Left ventricle myocardium inferior (tissue), 1 donor: ENCODE measurements at places on chromosomes 16 and 17. TPM values are rescaled to one million over a fixed set of nuclear protein-coding genes. Genes with fewer than 3 reads are reported as not detected.
A peak's percentile ranks its signal among the peaks of the same experiment; 100 is the strongest.

DNA sequence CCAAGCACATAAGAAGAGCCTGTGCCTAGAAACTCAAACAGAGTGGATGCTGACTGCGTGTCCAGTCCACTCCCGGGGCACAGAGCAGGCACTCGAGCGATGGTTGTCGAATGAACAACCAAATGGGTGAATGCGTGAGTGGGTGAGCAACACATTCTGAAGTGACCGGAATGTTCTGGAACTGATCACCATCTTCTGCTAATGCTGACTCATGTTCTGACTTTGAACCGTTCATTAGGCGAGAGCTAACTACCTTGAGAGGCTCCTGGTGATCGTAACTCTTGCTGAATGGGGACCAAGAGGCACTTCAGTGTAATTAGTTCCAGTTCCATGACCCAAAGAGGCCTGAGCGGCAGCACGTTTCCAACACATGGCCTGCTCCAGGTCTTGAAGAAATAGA lies 37.9 kb downstream of the IRF8 start:
- DNase-seq = no peak
- no peaks in the 10 kb centered on the region for H3K4me1 ChIP-seq
- H3K36me3 ChIP-seq = no peaks in the 10 kb centered on the region
- no peak overlapping the region for H3K27ac ChIP-seq
- H3K4me3 ChIP-seq = no peak overlapping the region

The HBA2 gene
- total RNA-seq = 59.1 TPM

DNA sequence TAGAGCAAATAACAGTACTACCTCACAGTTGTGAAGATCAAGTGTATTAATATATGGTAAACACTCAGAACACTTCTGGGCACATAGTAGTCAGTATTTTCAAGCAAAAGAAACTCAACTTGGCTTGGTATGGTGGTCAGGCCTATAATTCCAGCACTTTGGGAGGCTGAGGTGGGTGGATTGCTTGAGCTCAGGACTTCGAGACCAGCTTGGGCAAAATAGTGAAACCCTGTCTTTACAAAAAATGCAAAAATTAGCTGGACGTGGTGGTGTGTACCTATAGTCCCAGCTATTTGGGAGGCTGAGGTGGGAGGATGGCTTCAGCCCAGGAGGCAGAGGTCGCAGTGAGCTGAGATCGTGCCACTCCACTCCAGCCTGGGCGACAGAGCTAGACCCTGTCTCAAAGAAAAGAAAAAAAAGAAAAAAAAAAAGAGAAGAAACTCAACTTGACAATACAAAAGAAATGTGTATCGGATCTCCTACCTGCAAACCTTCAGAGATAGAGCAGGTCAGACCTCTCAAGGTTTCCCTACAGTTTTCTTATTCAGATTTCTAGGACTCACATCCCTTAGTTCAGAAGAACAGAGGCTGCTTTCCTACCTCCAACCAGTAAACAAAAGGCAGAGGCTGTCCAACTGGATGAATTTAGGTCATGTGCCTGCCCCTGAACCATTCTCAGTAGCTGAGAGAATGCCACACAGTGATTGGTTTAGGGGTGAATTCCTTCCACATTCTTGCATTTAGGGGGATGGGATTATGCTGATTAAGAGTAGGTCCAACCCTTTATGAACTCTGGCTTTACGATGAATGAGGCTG lies 1.7 kb upstream of the KPNA2 start:
- peak overlapping the region; percentile 70 for H3K27ac ChIP-seq
- H3K27me3 ChIP-seq = no peaks in the 10 kb centered on the region
- H3K36me3 ChIP-seq = peaks cover 18% of the 10 kb centered on the region
- no peak overlapping the region for H3K4me3 ChIP-seq
- H3K4me1 ChIP-seq = peaks cover 30% of the 10 kb centered on the region
- no peak for DNase-seq

DNA sequence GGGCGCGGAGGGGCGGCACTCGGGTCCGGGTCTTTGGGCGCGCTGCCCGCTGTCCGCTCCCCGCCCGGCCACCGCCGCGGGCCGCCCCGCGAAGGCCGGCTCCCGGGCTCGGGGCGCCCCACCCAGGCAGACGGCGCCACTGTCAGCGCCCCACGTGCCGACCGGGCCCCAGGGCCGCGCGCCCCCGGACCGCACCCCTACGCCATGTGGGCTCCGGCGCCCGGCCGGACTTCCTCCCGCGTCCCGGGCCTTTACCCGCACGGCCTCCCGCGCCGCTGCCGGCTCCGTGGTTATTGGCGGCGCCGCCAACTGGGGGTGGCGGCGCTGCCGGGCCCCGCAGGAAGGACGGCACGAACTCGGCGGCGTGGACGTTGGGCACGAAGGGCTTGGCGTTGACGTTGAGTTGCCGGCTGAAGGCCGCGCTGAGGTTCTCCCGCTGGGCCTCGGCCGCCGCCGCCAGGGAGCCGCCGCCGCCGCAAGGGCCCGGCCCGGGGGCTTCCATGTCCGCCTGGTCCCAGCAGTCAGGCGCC lies 577 bp downstream of the GSPT1 start:
- no peaks in the 10 kb centered on the region for H3K36me3 ChIP-seq
- peak overlapping the region; percentile 98 for H3K27ac ChIP-seq

The TIMP2 gene
- total RNA-seq = 91.8 TPM

GRCh38 chr16:64158941-64159588 lies 962.8 kb downstream of the CDH11 start:
- no peak for DNase-seq
- H3K4me1 ChIP-seq = no peaks in the 10 kb centered on the region
- H3K27me3 ChIP-seq = no peaks in the 10 kb centered on the region
- no peak overlapping the region for H3K4me3 ChIP-seq
- no peaks in the 10 kb centered on the region for H3K36me3 ChIP-seq
- H3K27ac ChIP-seq = no peak overlapping the region

- no peak overlapping the region for H3K27ac ChIP-seq
- no peak for DNase-seq
- H3K36me3 ChIP-seq = no peaks in the 10 kb centered on the region
- peaks cover 42% of the 10 kb centered on the region for H3K4me1 ChIP-seq
- no peaks in the 10 kb centered on the region for H3K27me3 ChIP-seq
Observed at GRCh38 chr16:54241525-54241924, 45.1 kb downstream of the IRX3 start.

The JMJD6 gene
- total RNA-seq = 65.2 TPM

- H3K4me1 ChIP-seq = peaks cover 16% of the 10 kb centered on the region
- no peaks in the 10 kb centered on the region for H3K27me3 ChIP-seq
- no peak overlapping the region for H3K4me3 ChIP-seq
- no peak overlapping the region for H3K27ac ChIP-seq
- H3K36me3 ChIP-seq = peaks cover 65% of the 10 kb centered on the region
- no peak for DNase-seq
Observed at GRCh38 chr16:2524339-2524938, 4.3 kb downstream of the AMDHD2 start.

The ETV4 gene
- 0.60 TPM for total RNA-seq

The NPIPB12 gene
- 13.8 TPM for total RNA-seq

- peaks cover 22% of the 10 kb centered on the region for H3K36me3 ChIP-seq
- H3K4me3 ChIP-seq = no peak overlapping the region
- no peak for DNase-seq
- no peak overlapping the region for H3K27ac ChIP-seq
- H3K4me1 ChIP-seq = peaks cover 14% of the 10 kb centered on the region
- H3K27me3 ChIP-seq = no peaks in the 10 kb centered on the region
Observed at GRCh38 chr17:27596096-27596495, 34.9 kb upstream of the LGALS9 start.
